Glomerular endothelial cell (primary cell): ENCODE measurements at places on chromosomes 16 and 17.
A peak's percentile ranks its signal among the peaks of the same experiment; 100 is the strongest.

DNA sequence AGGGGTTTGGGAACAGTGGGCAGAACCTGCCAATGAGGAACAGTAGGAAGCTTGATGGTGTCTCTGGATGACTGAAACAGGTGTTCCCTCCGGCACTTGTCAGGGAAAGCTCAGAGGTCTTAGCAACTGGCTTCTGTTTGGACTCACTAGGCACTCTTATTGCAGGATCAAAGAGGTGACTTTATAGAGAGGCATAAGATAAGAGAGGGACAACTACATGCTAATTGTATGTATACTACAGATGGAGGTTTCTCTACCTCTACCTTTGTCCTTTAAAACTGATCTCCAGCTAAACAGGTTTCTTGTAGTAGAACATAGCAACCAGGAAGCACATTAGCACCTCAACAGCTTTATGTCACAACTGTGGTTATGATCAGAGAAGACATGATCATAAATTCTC lies 7.6 kb downstream of the CNTD1 start:
- DNase-seq: no peak

DNA sequence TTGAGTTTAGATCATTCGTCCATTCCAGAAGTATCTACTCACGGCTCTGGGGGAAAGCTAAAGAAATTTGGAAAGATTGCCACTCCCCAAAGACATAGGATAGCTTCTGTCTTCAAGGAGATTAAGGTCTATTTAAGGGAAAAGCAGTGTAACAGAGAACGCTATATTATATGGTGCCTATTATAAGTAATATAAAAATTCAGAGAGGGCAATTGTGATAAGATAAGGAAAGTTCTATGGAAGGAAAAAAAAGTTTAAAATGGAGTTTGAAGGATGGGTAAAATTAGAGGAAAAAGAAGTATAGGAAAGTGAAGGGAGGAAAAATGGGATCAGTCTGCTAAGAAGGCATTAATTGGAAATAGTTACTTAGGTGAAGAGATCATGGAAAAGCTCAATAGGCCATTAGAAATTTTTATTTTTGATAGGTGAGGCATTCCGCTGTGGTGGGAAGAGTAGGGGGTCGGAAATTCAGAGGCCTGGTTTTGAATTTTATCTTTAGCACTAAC lies 690 bp upstream of the CDC27 start:
- DNase-seq: no peak

DNA sequence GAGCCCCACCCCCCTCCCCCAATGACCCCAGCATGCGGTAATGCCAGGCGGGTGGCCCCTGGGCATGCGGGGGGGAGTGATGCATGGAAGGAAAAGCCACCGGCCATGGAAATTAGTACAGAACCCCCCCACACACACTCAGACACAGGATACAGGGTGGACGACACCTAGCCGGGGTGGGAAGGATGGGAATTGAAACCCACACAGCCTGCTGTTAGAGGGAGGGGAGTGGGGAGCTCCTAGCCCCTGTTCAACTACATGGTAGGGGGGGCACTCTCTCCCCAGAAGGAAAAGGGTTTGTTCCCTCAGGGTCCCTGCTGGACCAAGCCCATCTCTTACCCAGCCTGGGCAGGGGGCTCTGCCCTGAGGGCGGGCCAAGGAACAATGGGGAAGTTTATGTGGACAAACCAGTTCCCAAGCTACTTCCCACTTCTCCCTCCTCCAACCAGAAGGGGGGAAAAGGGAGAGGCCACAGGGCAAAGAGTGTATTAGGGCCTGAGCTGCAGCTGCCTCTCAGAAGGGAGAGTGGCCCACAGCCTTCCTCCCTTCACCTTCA lies 5.2 kb downstream of the TMUB2 start:
- DNase-seq: no peak

- no peak for DNase-seq
Measured at GRCh38 chr16:10485698-10486382, 94.6 kb downstream of the EMP2 start.

DNA sequence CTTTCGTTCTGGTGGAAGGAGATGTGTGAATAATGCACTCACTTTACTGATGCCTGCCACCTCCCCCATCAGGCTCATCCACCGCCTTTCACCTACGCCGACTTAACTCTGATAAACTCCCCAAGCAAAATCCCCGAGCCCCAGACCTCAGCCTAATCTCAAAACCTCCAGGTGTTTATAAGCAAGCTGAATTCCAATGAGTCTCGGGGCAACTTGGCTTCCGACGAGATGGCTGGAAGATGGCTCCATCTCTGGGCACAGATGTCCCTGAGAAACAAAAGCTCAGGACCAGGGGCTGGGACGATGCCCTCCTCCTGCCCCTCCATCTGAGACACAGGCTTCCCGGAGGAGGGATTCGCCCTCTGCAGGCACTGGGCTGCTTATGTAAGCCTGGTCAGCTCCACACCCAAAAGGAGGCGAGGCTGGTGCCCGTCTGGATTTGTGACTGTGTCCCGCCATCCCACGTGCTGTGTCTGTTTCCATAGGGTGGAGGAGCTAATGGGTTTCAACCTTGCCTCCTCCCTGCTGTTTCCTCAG lies 386.4 kb upstream of the TNRC6C start:
- no peak for DNase-seq

DNA sequence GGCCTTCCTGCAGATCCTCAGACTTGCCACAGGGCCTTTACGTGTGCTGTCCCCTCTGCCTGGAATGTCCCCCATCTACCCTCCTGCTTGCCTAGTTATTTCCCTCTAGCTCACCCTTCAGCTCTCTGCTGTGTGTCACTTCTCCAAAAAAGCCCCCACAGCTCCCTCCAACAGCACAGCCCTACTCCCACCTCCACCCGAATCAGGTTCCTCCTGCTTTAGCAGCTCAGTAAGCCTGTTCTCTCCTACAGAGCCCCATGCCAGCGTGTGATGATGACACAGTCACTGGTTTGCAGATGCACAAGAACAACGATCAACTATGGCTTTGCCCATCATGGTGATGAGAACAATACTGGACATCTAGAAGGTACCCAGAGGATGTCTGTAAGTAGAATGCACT lies 7.1 kb upstream of the SAMD14 start:
- DNase-seq: no peak

DNA sequence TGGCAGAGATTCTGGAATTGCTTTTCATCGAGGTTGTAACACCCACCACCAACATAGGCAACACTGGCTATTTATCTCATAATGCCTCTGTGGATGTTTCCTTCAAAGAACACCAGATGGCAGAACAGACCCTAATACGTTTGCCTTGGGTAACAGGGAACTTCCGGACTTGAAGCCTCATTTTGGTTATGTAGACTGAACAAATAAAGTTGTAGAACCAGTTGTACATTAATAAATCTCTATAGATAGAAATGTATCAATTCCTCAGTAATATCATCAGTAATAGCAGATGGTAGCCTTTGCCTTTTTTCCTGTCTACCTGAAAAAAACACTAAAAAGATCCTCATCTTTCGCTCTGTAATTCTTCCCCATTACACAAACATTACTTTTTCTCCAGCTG lies 25.9 kb upstream of the APOH start:
- peak; percentile 42 for DNase-seq
